ENCODE measurements at places on chromosomes 1 and 21. TPM values are rescaled to one million over a fixed set of nuclear protein-coding genes. Genes with fewer than 3 reads are reported as not detected.

MROH7 gene
- not detected for total RNA-seq

RSPO1 gene
- not detected for total RNA-seq

DNA sequence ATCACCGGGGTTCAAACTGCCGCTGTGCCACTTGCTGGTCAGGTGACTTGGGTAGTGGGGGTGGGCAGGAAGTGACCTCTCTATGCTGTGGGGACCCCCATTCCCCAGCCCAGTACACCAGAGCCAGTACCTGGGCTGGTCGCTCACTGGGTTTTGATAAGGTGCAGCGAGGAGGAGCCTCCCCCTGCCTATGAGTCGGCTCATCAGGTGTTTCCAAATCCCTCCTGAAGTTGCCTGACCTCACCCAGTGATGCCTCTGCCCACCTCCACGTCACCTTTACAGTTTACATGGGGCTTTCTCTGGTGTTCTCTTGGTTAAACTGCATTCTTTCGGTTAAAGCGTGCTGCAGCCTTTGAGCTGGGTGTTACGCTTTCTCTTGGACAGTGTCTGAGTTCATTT, 58.2 kb downstream of the ARHGEF10L start:
- H3K27me3 ChIP-seq: no peaks in the 10 kb centered on the region
- H3K36me3 ChIP-seq: no peaks in the 10 kb centered on the region
- DNase-seq: no peak

DNA sequence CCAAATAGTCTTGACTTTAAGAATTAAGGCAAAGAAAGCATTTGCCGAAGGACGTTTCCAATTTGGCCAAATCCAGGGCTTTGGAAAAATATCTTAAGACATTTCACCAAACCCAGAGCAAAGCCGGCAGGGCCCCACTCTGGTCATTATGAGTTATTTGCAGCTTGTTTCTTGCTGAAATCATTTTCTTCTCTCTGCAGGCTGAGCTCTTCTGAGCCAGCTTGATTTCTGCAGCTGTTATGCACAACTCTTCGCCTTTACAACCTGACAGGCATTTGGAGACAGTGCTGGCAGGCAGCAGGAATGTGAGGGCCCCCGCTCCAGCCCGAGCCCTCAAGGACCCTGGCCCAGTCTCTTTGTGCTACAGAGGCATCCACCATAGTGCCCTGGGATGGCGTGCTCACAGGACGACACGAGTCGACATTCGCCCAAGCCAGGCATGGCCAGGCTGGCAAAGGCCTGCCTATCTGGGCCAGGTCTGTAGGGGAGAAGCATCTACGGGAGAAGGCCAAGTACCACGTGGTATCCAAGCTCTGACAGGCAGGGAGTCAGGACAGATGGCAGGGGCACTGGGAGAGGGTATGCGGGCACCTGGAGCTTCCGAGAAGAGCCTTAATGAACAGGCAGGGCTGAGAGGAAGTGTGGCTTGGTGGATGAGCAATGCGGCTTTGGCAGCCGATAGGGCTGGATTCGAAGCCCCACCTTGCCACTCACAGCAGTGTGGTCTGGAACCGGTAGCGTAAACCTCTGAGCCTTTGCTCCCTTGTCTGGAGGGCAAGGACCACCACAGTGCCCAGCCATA, 32.3 kb downstream of the SYF2 start:
- H3K4me1 ChIP-seq: no peaks in the 10 kb centered on the region
- no peak for DNase-seq
- H3K27ac ChIP-seq: no peak overlapping the region
- no peaks in the 10 kb centered on the region for H3K36me3 ChIP-seq
- H3K27me3 ChIP-seq: peaks cover 21% of the 10 kb centered on the region
